Stimulated activated CD4-positive, alpha-beta T cell treated with anti-CD3 and anti-CD28 coated beads, Interleukin-2, amount 100 ng/mL, for 48 hours (primary cell): ENCODE measurements at places on chromosomes 1 and 21.

- DNase-seq: no peak
Observed at GRCh38 chr1:160858097-160858496, 4.6 kb downstream of the CD244 start.

DNA sequence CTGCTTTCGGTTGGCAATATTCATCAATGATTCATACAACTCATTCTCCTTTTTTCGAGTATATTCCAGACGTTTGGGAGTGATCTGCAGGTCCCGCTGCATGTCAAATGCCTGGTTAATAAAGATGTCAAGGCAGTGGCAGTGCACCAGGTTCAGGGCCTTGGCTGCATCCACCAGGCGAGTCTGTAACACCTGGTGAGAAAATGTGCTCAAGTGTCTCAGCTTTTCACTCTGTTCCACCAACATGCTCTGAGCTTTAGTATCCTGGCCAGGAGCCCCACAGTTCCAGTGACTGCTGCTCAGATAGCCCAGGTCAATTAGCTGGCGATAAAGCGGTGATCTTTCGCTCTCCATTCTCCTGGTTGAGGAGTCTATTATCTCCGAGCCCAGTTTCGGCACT is 42.3 kb downstream of the DSTYK start:
- DNase-seq: no peak

- DNase-seq: no peak
Observed at GRCh38 chr1:236020359-236021219, 44.3 kb downstream of the NID1 start.

DNA sequence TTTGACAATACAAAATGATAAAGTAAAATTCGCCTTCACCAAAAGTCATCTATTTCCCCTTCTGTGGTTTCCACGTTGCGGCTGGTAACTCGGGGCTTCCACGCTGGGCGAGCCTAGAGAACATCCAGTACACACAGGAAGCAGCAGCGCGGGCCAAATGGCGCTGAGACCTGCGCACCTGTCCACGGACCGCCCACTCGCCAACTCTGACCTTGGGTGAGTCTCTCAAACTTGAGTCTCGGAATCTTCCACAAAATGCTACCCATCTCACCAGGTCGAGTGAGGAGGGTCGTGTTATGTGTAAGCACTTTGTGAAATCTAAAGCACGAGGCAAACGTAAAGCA is 820 bp upstream of the TTF2 start:
- DNase-seq: peak; percentile 70

- DNase-seq: no peak
Observed at GRCh38 chr1:11730429-11730891, 5.5 kb upstream of the AGTRAP start.

- no peak for DNase-seq
Observed at GRCh38 chr1:7538033-7538432, 233.1 kb upstream of the VAMP3 start.

GRCh38 chr1:29684141-29684540 is 447.8 kb downstream of the PTPRU start:
- no peak for DNase-seq

DNA sequence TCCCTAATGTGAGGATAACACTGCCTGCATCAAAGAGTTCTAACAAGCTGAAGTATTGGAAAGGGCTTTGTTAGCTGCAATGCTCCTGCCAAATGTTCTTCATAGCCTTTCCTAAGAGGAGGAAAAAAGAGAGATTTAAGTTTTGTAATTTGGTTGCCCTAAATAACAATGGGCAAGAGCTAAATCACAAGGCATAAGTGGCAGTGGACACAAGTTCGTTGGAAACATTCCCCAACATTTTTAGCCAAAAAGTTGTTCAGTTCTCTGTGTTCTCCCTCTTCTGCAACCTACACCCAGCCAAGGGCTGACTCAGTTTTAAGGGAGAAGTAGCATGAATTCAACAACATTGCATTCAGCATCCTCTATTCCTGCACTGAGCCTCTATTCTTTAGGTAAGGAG is 2.6 kb upstream of the UQCRHL start:
- DNase-seq: no peak

- DNase-seq: no peak
Observed at GRCh38 chr1:33410091-33410701, 20.7 kb downstream of the PHC2 start.

DNA sequence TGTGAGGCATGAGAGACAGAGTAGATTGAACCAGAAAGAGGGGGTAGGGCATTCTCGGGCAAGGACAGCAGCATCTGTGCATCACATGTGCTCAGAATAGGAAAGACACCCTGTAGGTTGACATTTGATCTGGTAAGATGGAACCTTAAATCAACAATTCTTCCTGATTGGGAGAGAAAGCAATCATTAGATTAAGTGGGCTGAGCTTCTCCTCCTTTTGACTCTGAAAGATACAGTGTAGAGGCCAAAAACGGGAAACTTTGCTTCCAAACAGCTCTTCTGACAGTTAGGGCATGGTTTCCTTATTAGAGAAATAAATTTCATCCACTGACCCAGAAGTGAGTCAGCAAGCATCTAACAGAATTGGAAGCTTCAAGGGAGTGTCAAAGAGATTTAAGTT is 9.7 kb downstream of the KIF14 start:
- no peak for DNase-seq

DNA sequence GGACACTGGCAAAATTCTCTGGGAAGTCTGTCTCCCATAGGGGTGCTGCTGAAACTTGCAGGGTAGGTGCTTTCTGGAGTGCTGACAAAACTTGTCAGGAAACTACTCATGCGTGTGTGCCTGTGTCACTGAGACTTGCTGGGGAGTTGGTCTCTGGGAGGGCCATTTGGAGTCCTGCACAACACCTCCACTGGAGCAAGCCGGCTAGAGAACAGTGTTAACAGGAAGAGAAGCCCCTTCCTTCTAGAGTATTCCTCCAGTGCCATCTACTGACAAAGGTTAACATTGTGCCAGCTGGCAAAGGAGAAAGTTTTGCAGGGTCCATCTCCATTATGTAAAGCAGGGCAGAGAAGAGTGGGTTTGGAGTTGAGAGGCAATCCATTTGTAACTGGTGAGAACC is 30.0 kb downstream of the ZMYM4 start:
- no peak for DNase-seq
